IPS DF 6.9 (cell line): ENCODE measurements at places on chromosomes 5 and 9.

- DNase-seq, result no peak
These were observed 2.8 kb downstream of the PHAX start for GRCh38 chr5:126603402-126603991.

DNA sequence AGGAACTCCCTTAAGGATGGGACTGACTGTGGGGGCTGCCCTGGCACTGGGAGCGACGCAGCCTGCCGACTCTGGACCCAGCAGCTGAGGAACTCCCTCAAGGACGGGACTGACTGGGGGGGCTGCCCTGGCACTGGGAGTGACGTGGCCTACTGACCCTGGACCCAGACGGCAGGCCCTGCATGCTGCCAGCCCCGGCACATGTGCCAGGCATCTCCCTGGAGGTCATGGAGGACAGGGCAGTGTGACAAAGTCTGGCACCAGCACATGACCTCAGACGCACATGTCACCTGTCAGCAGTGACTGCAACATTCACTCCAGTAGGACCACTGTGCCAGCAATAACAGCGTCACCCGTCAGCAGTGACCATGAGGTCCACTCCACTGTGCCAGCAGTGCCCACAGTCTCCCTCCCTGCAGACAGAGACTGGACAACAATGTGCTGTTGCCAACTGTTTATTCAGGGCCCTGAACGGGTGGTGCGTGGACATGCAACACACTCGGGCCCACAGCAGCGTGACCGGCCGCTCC, 4.5 kb downstream of the FBXW5 start:
- DNase-seq, result no peak

DNA sequence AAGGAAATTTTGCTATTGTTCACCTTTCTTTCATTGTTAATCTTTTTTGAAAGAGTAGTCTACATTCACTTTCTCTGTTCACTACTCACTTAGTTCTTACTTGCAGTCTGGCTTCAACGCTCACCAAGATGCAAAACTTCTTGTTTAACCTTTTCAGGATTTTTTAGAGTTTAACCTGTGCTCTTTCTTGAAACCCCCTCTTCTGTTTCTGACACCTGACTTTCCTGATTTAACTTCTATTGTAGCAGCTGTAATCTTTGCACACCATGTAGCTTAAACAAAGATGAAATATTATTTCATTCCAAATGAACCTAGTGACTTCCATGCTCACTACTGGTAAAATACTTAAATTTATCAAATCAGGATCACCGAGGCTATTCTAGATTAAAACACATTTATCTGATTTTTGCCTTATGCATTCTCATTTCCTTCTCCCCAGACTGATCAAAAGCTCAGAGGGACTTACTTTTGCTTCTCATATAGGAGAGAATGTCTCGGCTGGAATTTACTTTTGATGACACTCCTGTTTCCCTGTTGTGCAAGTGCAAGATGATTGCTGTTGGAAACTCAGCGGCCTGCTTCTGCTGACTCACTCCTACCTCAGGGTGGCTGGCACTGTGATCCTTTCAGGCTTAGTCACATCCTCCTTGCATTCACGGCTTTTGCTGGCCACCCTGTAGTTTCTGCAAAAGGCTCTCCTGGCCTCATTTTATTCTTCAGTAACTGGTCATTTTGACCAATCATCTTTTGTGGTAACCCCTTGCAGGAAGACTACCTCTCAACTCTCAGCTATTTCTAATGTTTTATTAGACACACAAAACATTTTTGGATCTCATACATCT, 109.3 kb upstream of the IFNE start:
- DNase-seq, result no peak

- DNase-seq, result no peak
These were observed 140.2 kb upstream of the LPAR1 start for GRCh38 chr9:111178331-111179055.

- no peak for DNase-seq
These were observed 6.3 kb downstream of the MRPL36 start for GRCh38 chr5:1793301-1793740.

GRCh38 chr9:7439355-7439995, 360.1 kb downstream of the DMAC1 start:
- DNase-seq, result no peak

- no peak for DNase-seq
These were observed 78.8 kb downstream of the GIN1 start for GRCh38 chr5:103041071-103041676.

DNA sequence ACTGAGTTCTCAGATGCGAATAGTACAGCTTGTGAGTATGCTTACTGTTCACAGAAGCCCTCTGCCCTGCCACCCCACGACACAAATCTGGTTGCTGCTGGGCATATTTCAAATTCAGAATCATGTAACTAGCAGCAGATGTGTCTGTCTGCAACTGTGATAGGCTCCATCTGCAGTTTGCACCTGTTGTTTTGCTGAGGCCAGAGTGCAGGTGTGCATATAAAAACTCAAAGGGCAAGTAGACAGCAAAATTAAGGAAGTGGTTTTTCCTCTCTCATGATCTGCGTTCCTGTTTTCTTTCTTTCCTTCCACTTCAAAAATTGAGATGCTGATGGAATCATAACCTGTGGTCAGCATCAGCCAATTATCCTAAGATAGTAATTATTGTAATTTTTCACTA, 1000.5 kb downstream of the PTPRD start:
- DNase-seq, result no peak

DNA sequence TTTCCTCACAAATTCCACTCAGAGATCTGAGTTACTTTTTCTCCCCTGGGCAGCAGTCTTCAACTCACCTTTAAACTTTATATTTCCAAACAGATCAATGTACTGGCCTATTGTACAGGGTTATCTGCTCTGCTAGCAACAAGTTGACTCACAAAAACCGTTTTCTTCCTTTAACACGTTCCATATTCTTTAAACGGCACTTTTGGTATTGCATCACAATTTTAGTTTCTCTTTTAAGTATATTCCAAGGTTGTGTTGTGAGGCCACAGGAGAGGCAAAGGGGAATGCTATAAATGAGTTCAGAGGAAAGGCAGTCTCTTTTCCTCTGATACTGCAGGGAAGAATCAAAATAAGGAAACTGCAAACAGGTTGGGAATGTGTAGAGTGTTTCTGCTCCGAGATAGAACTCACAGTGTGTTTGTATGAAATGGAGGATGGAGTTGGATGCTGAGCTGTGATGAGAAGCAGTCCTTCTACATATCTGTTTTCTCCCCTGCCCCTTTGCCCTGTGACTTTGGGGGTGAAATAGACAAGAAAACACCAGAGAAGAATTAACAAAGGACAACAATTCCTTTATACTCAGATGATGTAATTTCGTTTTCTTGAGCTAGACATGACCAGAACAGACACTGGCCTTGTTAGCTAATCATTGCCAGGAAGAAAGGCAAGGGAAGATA, 9.9 kb upstream of the ALDOB start:
- no peak for DNase-seq

- DNase-seq, result peak; percentile 25
These were observed 36.7 kb downstream of the MTREX start for GRCh38 chr5:55344392-55344992.

DNA sequence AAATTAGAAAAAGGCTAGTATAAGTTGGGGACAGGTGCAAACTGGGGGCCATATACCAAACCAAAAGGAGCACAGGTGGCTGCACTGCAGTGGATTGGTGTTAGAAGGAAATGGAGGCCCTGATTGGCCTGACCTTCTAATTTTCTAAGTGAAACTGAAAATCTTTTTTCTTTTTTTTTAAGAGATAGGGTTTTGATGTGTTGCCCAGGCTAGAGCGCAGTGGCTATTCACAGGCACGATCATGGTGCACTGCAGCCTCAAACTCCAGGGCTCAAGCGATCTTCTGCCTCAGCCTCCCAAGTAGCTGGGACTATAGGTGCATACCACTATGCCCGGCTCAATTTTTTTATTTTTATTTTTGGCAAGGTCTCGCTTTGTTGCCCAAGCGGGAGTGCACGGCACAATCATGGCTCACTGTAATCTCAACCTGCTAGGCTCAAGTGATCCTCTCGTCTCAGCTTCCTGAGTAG, 9.8 kb upstream of the CCDC69 start:
- no peak for DNase-seq

GRCh38 chr5:78638423-78638822, 10.1 kb downstream of the LHFPL2 start:
- DNase-seq, result no peak
